NCI-H2029 (cell line): ENCODE measurements at places on chromosomes 6 and 20.

DNA sequence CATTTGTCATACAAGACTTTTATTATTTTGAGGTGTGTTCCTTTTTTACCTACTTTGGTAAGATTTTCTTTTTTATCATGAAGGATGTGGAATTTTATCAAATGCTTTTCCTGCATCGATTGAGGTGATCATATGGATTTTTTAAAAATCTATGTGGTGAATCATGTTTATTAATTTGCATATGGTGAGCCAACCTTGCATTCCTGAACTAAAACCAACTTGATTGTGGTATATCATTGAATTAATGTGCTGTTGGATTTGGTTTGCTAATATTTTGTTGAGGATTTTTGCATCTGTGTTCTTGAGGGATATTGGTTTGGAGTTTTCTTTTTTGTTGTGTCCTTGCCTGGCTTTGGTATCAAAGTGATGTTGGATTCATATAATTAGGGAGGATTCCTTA, 848.1 kb upstream of the EYS start:
- DNase-seq, result no peak

DNA sequence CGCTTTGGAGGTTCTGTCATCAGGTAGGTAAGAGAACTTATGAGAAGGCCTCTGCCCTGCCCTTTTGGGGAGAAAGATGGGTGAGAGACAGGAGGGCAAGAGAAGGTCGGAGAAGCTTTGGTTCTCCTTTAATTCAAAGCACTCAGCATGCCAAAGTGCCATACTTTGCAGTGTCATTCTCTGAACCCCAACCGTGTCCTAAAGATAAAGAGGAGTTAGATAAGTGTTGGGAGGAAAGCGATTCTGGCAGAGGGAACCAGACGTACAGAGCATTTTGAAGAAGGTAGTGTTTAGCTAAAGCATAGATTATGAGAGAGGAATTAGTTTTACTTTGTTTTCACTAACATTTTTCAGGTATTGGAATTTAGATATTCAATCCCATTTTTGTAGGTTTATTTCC, 40.3 kb downstream of the NKAIN2 start:
- no peak for DNase-seq

GRCh38 chr20:17109307-17109706, 117.5 kb upstream of the PCSK2 start:
- peak; percentile 34 for DNase-seq

DNA sequence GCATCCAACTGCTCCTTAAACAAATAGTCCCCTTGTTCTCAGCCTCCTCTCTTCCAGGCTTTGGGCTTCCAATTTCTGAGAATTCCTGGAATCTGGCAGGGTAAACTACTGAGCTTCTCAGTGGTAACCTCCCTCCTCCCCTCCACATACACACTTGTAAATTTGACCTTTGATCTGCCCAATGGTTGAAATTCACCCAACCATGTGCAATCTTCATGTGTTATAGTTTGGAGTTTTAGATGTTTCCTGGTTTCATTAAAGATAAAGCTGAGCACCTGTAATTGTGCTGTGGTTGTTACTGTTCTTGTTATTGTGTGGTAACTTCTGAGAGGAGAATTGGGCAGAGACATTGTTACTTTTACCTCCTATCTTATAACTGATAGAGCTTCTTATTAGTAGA, 328.4 kb downstream of the TPBG start:
- DNase-seq, result no peak

- DNase-seq, result no peak
Measured at GRCh38 chr20:4886771-4887527, 114.4 kb downstream of the SLC23A2 start.

DNA sequence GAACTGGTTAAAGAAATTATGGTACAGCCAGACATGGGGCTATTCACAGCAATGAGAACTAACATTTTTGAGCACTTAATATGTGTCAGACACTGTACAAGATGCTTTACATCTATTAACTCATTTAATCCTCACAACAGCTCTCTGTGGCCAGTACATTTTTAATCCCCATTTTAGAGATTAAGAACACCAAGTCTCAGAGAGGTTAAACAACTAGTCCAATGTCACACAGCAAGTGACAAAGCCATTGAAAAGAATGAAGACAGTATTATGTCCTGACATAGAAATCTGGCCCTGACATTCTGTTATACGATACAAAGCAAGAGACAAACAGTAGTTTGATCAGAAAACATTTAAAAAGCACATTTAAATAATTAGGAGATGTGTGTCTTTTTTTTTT, 3.8 kb upstream of the CSNK2A1 start:
- no peak for DNase-seq

DNA sequence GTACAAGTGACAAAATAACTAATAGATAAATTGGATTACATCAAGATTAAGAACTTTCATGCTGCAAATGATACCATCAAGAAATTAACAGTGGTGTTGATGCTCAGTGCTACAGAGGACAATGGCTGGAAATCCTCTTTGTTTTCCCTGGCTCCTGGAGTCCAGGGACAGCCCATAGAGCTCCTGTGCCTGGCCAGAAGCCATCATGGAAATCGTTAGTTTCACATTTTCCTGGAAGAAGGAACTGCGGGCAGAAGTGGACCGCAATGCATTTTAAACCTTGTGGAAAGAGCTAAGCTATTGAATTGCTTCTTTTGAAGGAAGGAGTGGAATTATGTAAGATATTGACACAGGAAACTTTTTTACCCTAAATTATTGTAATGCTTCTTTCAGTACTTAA, 276.0 kb downstream of the GJA1 start:
- no peak for DNase-seq

DNA sequence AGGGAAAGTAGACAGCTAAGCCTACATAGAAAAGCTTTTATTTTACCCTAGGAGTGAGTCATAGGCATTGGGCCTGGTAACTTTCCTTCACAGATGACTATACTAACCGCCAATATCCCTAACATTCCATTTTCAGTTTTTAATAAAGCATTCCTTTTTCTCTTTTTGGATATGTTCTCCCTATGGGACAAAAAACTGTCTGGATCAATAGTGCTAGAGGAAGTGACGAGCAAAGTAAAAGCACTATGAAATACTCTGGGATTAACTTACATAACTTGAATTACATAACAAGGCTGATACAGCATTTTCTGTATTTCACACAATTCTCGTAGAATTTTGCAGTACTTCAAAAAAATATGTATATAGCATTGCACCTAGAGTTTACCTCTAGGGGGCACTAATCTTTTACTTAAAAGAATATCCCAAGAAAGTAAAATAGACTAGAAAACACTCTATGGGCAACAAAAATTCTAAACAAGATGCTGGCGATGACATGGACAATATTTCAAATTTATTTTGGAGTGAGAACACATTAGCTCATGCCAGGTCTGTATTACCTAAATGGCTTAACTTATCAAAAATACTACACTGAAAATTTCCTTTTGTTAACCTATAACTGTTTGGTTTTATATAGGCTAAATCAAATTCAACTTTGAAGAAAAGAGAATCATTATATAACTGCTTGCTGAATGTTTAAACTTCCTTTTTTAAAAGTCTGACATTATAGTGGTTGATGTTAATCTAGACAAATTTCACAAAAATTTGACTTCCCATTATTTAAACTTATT, 66.3 kb upstream of the DST start:
- no peak for DNase-seq

GRCh38 chr20:2042400-2042799, 48.5 kb upstream of the PDYN start:
- DNase-seq, result no peak

- DNase-seq, result no peak
Measured at GRCh38 chr6:165782134-165782533, 119.1 kb upstream of the PDE10A start.

- no peak for DNase-seq
Measured at GRCh38 chr6:84762220-84763002, 2.0 kb downstream of the TBX18 start.
